ENCODE measurements at places on chromosomes 16 and 17.

GRCh38 chr17:8284126-8284525, 4.3 kb upstream of the RANGRF start:
- H3K4me1 ChIP-seq: peaks cover 12% of the 10 kb centered on the region
- no peak overlapping the region for H3K4me3 ChIP-seq
- no peaks in the 10 kb centered on the region for H3K36me3 ChIP-seq
- DNase-seq: no peak
- H3K27ac ChIP-seq: no peak overlapping the region

GRCh38 chr17:82970818-82971590, 108.4 kb upstream of the METRNL start:
- H3K27ac ChIP-seq: no peak overlapping the region
- no peaks in the 10 kb centered on the region for H3K36me3 ChIP-seq
- no peaks in the 10 kb centered on the region for H3K27me3 ChIP-seq
- no peak for DNase-seq
- peaks cover 2% of the 10 kb centered on the region for H3K4me1 ChIP-seq

- peak overlapping the region; percentile 41 for H3K27ac ChIP-seq
- H3K36me3 ChIP-seq: peaks cover 8% of the 10 kb centered on the region
- no peak overlapping the region for H3K4me3 ChIP-seq
- DNase-seq: no peak
- peaks cover 59% of the 10 kb centered on the region for H3K4me1 ChIP-seq
Measured at GRCh38 chr17:78256707-78257591, 25.5 kb downstream of the TMEM235 start.

DNA sequence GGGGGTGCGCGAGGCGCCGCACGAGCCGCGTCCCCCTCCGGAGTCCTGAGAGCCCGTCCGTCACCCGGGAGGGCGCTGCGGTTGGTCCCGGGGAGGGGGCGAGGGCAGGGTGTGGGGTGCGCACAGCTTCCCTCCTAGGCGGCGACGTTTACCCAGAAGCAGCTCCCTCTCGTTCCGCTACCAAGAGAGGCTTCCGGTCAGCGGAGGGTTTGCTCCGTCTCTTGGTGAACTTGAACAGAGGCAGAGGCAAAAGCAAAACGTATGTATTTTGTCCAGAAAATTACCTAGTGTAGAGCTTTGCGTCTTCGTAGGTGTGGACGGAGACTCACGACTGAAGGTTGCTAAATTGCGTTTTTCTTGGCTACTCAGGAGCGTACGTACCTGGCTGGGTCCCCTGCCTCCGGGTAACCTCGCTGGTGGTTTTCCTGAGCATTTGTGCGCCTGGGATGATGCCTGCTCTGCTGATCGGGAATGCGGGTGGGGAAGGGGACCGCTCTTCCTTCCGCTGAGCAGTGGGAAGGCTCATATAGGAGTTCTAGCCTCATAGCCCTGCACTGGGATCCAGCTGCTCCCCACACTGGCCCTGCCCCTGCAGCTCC, 833 bp downstream of the WSCD1 start:
- H3K4me1 ChIP-seq: peaks cover 10% of the 10 kb centered on the region
- peaks cover 48% of the 10 kb centered on the region for H3K27me3 ChIP-seq
- H3K4me3 ChIP-seq: peak overlapping the region; percentile 43
- peak; percentile 19 for DNase-seq
- no peaks in the 10 kb centered on the region for H3K36me3 ChIP-seq
- no peak overlapping the region for H3K27ac ChIP-seq

DNA sequence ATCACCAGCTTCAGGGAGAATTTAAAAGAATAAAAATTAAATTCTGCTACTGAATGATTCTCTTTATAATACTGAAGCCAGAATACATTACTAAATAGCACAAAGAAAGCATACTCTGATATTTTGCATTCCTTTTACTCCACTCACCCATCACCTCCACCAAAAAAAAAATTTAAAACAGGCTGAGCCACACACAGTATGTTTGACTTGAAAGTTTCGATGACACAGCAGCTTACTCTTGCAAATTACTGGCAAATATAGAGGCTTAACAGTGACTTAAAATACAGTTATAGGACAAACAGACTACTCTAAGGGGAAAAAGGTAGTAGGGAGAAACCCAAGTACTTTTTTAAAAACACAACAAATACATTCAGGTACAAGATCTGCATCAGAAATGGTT, 39.2 kb downstream of the GPATCH8 start:
- H3K4me3 ChIP-seq: no peak overlapping the region
- no peaks in the 10 kb centered on the region for H3K27me3 ChIP-seq
- no peak overlapping the region for H3K27ac ChIP-seq
- H3K4me1 ChIP-seq: peaks cover 30% of the 10 kb centered on the region
- peaks cover 4% of the 10 kb centered on the region for H3K36me3 ChIP-seq

DNA sequence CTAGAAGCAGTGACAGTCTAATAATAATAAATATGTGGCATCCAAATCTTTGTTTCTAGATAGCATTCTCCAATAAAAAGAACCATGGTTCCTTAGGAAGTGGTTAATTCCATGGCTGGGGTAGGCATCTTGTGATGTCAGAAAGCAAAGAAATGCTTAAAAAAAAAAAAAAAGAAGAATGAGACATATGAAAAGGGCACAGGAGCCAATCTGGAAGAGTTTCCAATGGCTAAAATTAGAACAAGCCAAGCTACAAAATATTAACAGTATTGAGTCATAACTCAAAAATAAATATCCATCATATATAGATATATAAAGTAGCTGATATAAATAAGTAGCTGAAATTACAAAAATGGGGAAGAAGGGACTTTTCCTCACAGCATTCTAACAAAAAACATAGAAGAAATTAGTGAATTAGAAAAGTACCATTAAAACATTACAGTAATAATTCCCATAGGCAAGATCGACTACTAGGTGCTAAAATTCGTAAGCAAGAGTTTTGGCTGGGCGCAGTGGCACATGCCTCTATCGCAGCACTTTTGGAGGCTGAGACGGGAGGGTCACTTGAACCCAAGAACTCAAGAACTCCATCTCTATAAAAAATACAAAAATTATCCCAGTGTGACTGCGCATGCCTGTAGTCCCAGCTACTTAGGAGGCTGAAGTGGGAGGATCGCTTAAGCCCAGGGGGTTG, 111.3 kb downstream of the TRIM37 start:
- no peak overlapping the region for H3K4me3 ChIP-seq
- H3K36me3 ChIP-seq: peaks cover 15% of the 10 kb centered on the region

- H3K4me1 ChIP-seq: peaks cover 6% of the 10 kb centered on the region
- no peak overlapping the region for H3K27ac ChIP-seq
- H3K36me3 ChIP-seq: peaks cover 4% of the 10 kb centered on the region
- H3K27me3 ChIP-seq: no peaks in the 10 kb centered on the region
- H3K4me3 ChIP-seq: no peak overlapping the region
Measured at GRCh38 chr16:71708696-71709095, 15.8 kb downstream of the PHLPP2 start.

GRCh38 chr17:951325-952132, 28.0 kb downstream of the NXN start:
- no peak overlapping the region for H3K4me3 ChIP-seq
- no peaks in the 10 kb centered on the region for H3K36me3 ChIP-seq
- H3K27ac ChIP-seq: no peak overlapping the region
- H3K4me1 ChIP-seq: no peaks in the 10 kb centered on the region

DNA sequence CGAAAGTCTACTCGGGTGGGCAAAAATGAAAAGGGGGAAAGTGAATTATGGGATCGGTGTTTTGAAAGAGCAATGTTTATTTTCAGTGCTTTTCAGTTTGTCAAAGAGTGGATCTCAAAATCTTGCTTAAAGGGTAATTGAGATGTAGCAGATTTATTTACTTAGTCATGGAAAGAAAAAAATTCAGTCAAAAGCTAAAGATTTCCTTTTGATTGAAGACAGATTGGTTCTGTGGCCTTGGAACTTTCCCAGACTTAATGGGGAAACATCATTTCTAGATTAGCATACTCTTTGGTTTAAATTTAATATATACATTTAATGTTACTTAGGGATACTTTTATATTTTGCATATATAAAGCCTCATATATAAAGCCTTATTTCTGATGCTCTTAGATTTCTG, 20.6 kb downstream of the PRKAR1A start:
- H3K4me3 ChIP-seq: no peak overlapping the region
- DNase-seq: no peak
- peaks cover 29% of the 10 kb centered on the region for H3K36me3 ChIP-seq
- H3K27me3 ChIP-seq: no peaks in the 10 kb centered on the region
- H3K4me1 ChIP-seq: peaks cover 13% of the 10 kb centered on the region

GRCh38 chr16:58863042-58863441, 128.9 kb upstream of the GOT2 start:
- no peak for DNase-seq
- no peak overlapping the region for H3K27ac ChIP-seq
- no peak overlapping the region for H3K4me3 ChIP-seq
- H3K4me1 ChIP-seq: no peaks in the 10 kb centered on the region
- H3K36me3 ChIP-seq: no peaks in the 10 kb centered on the region
